Gastroesophageal sphincter (tissue), 4 donors: ENCODE measurements at places on chromosomes 5 and 9. TPM values are rescaled to one million over a fixed set of nuclear protein-coding genes. Genes with fewer than 3 reads are reported as not detected.

SLC12A2 gene
- total RNA-seq = 137 TPM

IFNA13 gene
- not detected for total RNA-seq

SOX30 gene
- total RNA-seq = 0.19 TPM

HAVCR2 gene
- 15.2 TPM for total RNA-seq

SPATA6L gene
- 0.72 TPM for total RNA-seq

C7 gene
- 707 TPM for total RNA-seq

OLFM1 gene
- total RNA-seq = 13.5 TPM

BTF3 gene
- total RNA-seq = 423 TPM
